ENCODE measurements at places on chromosomes 4 and X.

- DNase-seq, result no peak
These were observed 216.2 kb downstream of the CEP135 start for GRCh38 chr4:56164907-56165306.

GRCh38 chr4:99943904-99944437, 2.4 kb downstream of the DNAJB14 start:
- DNase-seq, result no peak

- DNase-seq, result no peak
These were observed 10.6 kb downstream of the TLR6 start for GRCh38 chr4:38846015-38846414.

DNA sequence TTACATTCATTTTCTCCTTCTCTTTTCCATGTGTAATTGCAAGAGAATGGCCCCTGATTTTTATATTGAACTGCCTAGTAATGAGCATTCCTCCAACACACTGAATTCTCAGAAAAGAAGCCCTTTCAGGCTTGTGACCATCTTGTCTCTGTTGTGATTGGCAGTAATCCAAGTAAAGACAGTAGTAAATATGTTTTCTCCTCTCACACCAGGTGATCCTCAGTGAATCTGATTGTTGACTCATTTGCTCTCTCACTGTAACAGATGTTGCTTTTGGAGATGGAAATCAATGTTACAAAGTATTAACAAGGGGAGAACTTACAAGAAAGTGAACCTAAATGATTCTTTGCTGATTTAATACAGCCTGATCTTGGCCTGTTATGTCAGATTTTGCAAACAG, 271.0 kb downstream of the AFF2 start:
- no peak for DNase-seq

GRCh38 chr4:159764343-159764952, 661.6 kb downstream of the RAPGEF2 start:
- no peak for DNase-seq

DNA sequence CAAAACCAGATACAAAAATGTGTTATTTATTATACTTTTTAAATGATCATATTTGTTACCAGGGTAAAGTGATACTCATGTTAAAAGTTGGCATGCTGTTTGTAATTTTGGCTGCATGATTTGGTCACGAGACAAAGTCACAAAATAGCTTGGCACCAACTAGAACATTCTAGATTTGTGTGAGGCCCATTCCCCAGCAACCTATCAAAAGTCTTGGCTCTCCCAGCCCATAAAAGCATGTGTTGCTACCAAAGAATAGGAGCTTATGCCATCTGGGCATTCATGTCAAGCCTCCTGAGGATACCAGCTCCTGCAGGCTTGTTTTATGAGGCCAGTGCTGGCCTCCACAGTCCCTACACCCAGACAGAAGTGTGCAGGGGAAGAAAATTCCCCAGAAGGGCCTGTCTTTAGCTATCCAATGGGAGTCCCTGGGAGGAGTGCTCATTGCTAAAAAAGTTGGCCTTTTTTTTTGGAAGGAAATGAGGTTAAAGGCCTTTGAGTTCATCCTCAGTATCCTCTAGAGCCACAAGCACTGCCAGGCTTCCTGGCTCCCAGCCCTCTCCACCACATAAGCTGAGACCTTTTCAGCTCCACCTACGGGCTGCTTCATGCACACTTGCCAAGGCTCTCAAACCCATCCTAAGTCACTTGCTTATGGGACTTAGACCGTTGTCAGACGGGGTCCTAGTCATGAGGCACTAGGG, 211.9 kb upstream of the EOLA2 start:
- no peak for DNase-seq

DNA sequence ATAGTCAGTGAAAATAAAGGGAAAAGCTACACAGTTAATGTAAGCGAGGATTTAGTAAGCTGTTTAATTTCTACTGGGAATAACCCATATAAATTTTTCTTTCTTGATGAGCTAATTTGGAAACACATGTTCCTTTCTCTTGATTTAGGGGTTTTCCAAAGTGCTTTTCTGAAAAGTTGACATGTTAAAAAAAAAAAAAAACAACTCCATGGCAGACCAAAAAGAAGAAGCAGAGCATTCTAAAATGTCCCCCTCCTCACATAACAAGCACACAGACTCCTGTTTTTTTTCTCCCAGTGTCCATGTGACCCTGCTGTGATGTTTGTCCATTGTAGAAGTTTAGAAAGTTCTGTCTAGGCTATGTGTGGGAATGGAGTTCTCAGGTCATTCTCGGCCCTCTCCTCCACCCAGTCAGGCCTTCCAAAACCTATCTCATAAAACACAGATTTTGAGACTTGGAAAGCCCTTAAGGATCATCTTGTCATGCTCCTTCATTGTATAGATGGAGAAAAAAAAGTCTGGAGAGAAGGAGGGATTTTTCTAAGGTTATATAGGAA, 792 bp downstream of the CLIC2 start:
- no peak for DNase-seq

Measured in natural killer cell treated with Interleukin-12 subunit alpha and Interleukin-12 subunit beta and Interleukin-15 and Interleukin-18, amount 100 ng/mL, for 72 hours (primary cell).